Right hindlimb (tissue), 1 donor: ENCODE measurements at places on chromosomes 6 and 20.

DNA sequence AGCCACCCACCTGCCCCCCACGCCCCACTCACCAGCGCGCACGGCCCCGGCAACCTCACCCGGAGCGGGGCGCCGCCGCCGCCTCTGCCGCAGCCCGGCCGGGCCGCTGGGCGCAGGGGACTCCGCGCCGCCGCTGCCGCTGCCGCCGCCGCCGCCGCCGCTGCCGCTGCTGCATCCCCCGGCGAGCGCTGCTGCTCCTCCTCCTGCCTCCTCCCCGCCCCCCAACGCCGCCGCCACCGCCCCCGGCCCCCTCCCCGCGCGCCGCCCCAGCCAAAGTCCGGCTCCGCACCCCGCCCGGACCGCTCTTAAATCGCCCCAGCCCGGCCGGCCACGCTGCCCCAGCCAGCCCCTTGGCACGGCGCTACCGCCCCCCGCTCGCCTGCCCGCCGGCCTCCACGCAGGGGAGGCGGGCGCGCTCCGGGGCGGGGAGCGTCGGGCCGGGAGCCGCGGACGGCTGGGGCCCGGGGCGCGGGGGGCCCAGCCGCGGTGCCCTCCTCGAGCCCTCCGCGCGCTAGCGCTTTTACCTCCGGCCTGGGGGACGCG is at the start of gene SULF2:
Gene SULF2 (minus strand): TSS at position 171 of the 543 bp plus-strand sequence. CDS start 28,118 bp downstream, outside the sequence.
- peak; percentile 84 for DNase-seq

DNA sequence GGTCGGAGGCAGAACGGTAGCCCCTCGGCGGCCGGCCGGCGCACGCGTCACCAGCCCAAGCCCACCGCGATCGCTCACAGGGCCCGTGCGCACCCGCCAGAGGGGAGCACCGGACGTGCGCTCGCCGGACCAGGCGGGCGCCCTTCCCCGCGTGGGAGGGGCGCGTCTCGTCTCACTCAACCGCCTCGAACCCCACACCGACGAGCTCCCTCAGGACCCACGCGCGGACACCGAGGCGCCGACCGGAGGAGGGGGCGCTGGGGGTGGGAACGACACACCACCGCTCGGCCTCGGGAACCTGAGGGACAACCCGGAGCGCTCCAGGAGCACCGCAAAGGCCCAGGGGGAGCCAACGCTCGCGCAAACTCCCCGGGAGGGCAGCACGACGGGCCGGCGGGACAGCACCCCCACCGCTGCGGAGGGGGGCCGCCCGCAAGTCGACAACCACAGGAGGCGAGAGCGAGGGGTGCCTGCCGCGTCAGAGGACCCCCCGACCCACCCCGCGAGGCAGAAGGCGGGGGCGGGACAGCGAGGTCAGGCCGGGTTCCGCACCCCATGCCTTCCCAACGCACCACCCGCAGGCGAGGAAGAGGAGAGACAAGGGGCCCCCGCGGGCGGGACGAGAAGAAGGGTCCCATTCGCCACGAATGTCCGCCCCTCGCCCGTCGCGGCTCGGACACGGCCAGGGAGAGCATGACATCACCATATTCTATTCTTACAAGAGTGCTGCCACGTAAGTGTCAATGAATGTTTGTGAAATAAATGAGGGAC is 512.7 kb upstream of the ZNF337 start:
- no peak for DNase-seq

GRCh38 chr6:69216127-69216526 is 580.7 kb downstream of the LMBRD1 start:
- no peak for DNase-seq

GRCh38 chr6:75116946-75117345 is 88.9 kb downstream of the COL12A1 start:
- DNase-seq = no peak

GRCh38 chr6:25449774-25450173 is 170.6 kb downstream of the CARMIL1 start:
- peak; percentile 25 for DNase-seq

DNA sequence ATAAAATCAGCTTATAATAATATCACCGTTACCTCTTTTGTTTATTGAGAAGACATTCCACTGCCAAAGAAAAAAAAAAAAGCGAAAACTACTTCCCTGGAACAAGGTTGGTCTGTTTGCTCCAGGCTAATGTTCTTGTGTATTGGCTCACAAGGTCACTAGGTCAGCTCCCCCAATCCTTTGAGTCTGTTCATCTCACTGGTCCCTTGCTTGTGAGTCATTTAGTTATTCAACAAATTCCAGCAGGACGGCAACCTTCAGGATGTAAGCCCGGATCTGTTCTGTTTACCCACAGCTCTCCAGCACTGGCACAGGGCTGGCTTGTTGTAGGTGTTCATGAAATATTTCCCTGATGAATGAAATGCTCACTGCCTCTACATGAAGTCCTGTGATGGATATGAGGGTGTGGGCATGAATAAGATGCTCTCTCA is 3.3 kb downstream of the ARHGAP40 start:
- DNase-seq = no peak

GRCh38 chr6:156757849-156758248 is 19.3 kb upstream of the ARID1B start:
- DNase-seq = no peak

- DNase-seq = no peak
These were observed 193.0 kb downstream of the GJA10 start for GRCh38 chr6:90087106-90087833.

- peak; percentile 65 for DNase-seq
These were observed 32.8 kb downstream of the GFOD1 start for GRCh38 chr6:13454286-13455221.

- DNase-seq = no peak
These were observed 64.8 kb downstream of the FYN start for GRCh38 chr6:111808493-111808892.
